CD4-positive, alpha-beta T cell treated with Interleukin-15 for 4 hours (primary cell): ENCODE measurements at places on chromosomes 5 and 9.

DNA sequence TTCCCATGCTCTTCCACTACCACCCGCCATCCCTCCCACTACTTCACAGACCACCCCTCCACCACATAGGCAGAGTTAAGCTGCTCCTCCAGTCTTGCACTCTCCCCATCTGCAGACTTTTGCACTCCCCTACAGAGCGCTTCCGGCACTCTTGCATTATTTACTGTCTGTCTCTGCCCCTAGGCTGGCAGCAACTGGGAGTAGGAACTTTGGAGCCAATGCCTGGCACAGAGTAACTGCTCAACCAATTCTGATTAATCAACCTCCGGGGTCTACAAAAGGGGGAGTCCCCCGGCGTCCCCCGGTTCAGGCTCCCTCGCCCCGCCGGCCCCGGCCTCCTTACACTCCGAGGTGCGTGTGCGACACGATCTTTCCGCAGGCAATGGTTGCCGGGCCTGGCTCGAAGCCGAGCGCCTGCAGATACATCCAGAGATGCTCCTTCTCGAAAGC is 498 bp downstream of the HAUS6 start:
- peak; percentile 13 for DNase-seq

GRCh38 chr5:156221816-156222215 is 105.1 kb upstream of the SGCD start:
- DNase-seq: no peak

DNA sequence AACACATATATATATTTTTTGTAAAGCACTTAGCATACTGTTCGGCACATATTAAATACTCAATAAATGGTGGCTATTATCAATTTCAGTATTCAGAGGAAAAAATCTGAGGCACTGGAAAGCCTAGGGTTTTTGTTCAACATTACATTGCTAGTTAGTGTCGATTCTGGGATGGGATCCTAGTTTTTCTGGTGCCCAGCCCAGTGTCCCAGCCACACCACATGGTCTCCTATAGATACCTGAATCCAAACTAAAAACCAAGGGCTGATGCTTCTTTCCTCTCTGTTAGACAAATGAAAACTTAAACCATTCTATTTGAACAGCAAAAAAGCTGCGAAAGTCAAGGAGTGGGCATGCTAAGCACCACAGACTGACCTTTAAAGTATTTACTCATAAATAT is 810.7 kb upstream of the DMAC1 start:
- DNase-seq: no peak

GRCh38 chr9:137971477-137972138 is 94.0 kb downstream of the CACNA1B start:
- DNase-seq: no peak
